ENCODE measurements at places on chromosomes 2 and 18. TPM values are rescaled to one million over a fixed set of nuclear protein-coding genes. Genes with fewer than 3 reads are reported as not detected.

The ASAP2 gene
- 20.1 TPM for total RNA-seq

The KCNJ3 gene
- total RNA-seq = not detected

The RAB1A gene
- total RNA-seq = 85.0 TPM

The UGT1A8 gene
- not detected for total RNA-seq

The COPS8 gene
- 91.4 TPM for total RNA-seq

The PSMA8 gene
- total RNA-seq = not detected

The CYP26B1 gene
- total RNA-seq = 0.52 TPM

The BCL2 gene
- 0.86 TPM for total RNA-seq

The SERPINB10 gene
- not detected for total RNA-seq

The SLC9A4 gene
- not detected for total RNA-seq

The MPV17 gene
- 73.6 TPM for total RNA-seq

The DUSP19 gene
- total RNA-seq = 4.1 TPM

The NEURL3 gene
- total RNA-seq = 0.16 TPM

The MGAT4A gene
- total RNA-seq = not detected

The CRACDL gene
- total RNA-seq = not detected

The SOCS6 gene
- 29.9 TPM for total RNA-seq

The NOSTRIN gene
- 0.09 TPM for total RNA-seq

The RTP5 gene
- total RNA-seq = not detected

The NYAP2 gene
- not detected for total RNA-seq

The POU3F3 gene
- not detected for total RNA-seq

The CD8B gene
- not detected for total RNA-seq
